ENCODE measurements at places on chromosomes 5 and 9.
A peak's percentile ranks its signal among the peaks of the same experiment; 100 is the strongest.

GRCh38 chr9:70569070-70569772 is 154.8 kb upstream of the KLF9 start:
- peak overlapping the region; percentile 50 for H3K27ac ChIP-seq
- no peaks in the 10 kb centered on the region for H3K27me3 ChIP-seq
- no peak for DNase-seq
- no peak overlapping the region for H3K4me3 ChIP-seq

DNA sequence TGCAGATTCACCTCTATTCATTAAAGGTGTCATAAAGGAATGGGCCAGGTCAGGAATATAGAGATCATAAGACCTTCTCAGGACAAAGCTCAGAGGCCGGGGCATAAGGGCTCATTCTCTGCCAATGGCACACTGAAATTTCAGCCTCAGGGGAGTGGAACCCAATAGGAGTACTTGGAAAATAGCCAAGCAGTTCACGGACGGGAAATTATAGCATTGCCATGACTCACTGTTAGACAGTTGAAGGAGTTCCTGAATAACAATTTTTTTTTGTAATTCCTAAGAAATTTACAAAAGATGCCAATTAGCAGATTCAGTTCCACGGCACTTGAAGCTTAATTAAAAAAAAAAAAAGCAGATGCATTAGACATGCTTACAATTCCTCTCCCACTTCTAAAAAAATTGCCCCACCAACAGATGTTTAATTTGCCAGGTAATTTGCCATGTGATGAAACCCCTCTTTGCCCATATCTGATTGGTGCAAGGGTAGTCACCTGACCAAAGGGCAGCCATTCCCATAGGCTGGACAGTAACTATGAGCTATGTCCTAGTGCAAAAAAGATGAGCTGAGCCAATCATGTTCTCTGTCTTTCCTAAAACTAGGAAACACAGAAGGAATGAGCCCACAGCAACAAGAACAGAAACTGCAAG is 58.6 kb downstream of the PTCD2 start:
- H3K4me1 ChIP-seq = no peaks in the 10 kb centered on the region
- no peak for DNase-seq
- no peak overlapping the region for H3K27ac ChIP-seq
- no peak overlapping the region for H3K4me3 ChIP-seq
- no peaks in the 10 kb centered on the region for H3K36me3 ChIP-seq

DNA sequence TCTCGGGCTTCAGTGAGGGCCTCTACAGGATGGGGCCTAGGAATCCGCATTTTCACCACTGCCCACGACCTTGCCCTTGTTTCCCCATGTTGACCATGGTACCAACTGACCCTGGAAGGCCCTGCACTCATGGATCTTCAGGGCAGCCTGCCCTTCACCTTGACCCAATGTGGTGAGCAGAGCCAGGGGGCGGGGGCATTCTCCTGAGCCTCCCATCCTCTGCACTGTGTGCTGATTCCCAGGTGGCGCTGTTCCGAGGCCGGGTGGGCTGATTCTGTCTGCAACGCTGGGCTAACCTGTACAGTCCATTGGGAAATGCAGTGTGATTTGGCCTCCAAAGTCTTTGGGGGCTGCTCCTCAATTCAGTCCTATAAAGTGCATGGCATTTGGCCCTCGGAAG is 68.7 kb downstream of the SHB start:
- peak; percentile 40 for DNase-seq
- no peaks in the 10 kb centered on the region for H3K36me3 ChIP-seq
- H3K27ac ChIP-seq = no peak overlapping the region
- H3K4me1 ChIP-seq = peaks cover 1% of the 10 kb centered on the region
- no peaks in the 10 kb centered on the region for H3K27me3 ChIP-seq

- H3K4me1 ChIP-seq = no peaks in the 10 kb centered on the region
- H3K4me3 ChIP-seq = no peak overlapping the region
- no peaks in the 10 kb centered on the region for H3K27me3 ChIP-seq
- no peaks in the 10 kb centered on the region for H3K36me3 ChIP-seq
- H3K27ac ChIP-seq = no peak overlapping the region
Observed at GRCh38 chr5:101045689-101046088, 142.6 kb upstream of the ST8SIA4 start.

DNA sequence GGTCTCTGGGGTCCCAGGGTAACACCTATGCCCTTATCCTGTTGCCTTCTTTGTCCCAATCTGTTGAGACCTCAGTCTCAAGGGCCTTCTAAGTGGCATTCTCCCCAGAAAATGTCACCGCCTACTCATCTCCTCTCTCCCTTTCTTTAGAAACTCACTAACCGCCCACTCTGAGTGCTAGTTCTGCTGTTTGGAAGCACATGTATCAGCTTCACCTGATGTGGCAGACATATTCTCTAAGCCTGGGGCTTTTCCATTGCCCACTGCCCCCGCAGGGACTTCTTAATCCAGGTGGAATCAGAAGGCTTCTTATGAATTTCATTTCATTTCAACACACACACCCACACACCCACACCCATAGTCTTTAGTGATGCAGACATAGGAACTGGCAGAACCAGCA is 165.1 kb downstream of the ASTN2 start:
- no peak overlapping the region for H3K4me3 ChIP-seq
- H3K36me3 ChIP-seq = no peaks in the 10 kb centered on the region
- H3K27me3 ChIP-seq = no peaks in the 10 kb centered on the region
- no peaks in the 10 kb centered on the region for H3K4me1 ChIP-seq
- H3K27ac ChIP-seq = no peak overlapping the region
- no peak for DNase-seq

DNA sequence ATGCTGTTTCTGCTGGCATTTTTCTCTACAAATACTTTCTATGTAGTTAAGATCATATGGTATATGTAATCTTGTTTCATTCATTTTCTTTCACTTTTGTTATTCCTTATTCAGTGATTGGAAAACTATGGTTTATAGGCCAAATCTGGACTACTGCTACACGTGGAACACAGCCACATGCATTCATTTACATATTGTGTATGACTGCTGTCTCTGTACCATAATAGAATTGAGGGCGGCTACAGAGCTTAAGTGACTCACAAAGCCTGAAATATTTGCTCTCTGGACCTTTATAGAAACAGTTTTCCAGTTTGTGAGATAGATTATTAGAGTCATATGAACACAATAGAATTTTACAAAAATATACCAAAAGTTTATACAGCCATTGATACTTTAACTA is 133.6 kb upstream of the CDKN2B start:
- H3K27me3 ChIP-seq = no peaks in the 10 kb centered on the region
- H3K4me3 ChIP-seq = no peak overlapping the region
- no peak for DNase-seq
- H3K36me3 ChIP-seq = no peaks in the 10 kb centered on the region

DNA sequence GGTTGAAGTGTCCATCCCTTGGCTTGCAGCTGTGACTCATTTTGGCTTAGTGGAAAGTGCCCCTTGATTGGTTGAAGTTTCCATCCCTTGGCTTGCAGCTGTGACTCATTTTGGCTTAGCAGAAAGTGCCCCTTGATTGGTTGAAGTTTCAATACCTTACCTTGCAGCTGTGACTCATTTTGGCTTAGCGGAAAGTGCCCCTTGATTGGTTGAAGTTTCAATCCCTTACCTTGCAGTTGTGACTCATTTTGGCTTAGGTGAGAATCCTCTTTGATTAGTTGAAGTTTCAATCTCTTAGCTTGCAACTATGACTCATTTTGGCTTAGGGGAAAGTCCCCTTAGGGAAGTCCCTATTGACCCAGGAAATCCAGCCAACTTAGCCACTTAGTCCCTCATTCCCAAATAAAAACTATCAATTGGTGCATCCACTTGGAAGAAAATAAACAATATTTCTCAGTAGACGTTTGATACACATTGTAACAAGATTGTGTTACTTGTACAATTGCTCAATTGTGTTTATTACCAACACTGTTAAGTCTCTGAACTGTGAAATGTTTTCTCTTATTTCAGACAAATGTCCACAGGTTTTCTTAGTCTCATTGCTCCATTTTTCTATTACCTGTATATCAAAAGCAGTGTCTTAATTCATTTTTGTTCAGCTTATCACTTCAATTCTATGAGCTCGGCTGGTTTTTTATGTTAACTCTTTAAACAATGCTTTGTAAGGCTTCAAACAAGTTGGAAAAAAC is 2308.8 kb upstream of the ACO1 start:
- no peak overlapping the region for H3K27ac ChIP-seq
- no peaks in the 10 kb centered on the region for H3K27me3 ChIP-seq
- H3K36me3 ChIP-seq = no peaks in the 10 kb centered on the region
- H3K4me3 ChIP-seq = no peak overlapping the region
- no peak for DNase-seq

DNA sequence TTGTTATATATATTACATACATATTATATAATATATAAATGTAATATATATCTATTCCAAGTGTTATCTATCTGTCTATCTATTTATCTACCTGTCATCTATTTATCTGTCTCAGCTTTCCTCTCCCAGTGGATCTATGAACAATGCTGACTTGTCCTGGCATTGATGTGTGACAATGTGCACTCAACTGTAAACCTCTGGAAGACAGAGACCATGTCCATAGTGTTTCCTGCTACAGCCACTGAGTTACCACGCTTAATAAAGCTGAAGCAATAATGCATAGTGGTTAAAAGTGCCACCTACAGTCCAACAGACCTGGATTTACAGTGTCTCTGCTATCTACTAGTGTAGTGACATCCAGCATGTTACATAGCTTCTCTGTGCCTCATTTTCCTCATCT is 57.2 kb upstream of the TMED7 start:
- H3K27me3 ChIP-seq = no peaks in the 10 kb centered on the region
- H3K36me3 ChIP-seq = no peaks in the 10 kb centered on the region
- H3K4me1 ChIP-seq = no peaks in the 10 kb centered on the region
- no peak for DNase-seq
- no peak overlapping the region for H3K27ac ChIP-seq
- H3K4me3 ChIP-seq = no peak overlapping the region

- no peak overlapping the region for H3K27ac ChIP-seq
- no peak for DNase-seq
- no peak overlapping the region for H3K4me3 ChIP-seq
- H3K27me3 ChIP-seq = no peaks in the 10 kb centered on the region
Observed at GRCh38 chr5:1317921-1318565, 23.2 kb upstream of the TERT start.
